MCF 10A (cell line): ENCODE measurements at places on chromosomes 3 and 15.

DNA sequence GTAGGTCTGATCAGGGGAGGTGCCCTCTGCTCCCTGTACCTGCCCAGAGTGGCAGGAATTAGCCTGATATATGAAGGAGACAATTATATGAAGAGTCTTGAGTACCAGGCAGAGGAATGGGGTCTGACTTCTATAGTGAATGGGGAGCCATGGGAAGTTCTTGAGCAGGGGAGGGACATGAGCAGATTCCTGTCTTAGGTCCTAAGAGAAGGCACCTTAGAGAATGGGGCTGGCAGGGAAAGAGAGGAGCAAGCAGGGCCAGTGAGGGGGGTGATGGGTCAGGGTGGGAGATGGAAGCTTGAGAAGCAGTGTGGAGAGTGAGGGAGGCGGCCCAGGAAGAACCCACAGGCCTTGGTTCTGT lies 12.4 kb downstream of the CD276 start:
- H3K36me3 ChIP-seq: peaks cover 13% of the 10 kb centered on the region
- peak overlapping the region; percentile 72 for H3K27ac ChIP-seq
- H3K27me3 ChIP-seq: no peaks in the 10 kb centered on the region

- H3K4me1 ChIP-seq: peaks cover 6% of the 10 kb centered on the region
- DNase-seq: no peak
- no peaks in the 10 kb centered on the region for H3K36me3 ChIP-seq
- H3K27ac ChIP-seq: no peak overlapping the region
Measured at GRCh38 chr3:73098873-73099272, 37.4 kb downstream of the EBLN2 start.

GRCh38 chr3:171054921-171055320 lies 28.4 kb upstream of the SLC2A2 start:
- H3K27me3 ChIP-seq: no peaks in the 10 kb centered on the region
- DNase-seq: no peak

GRCh38 chr3:36596419-36596818 lies 167.9 kb downstream of the DCLK3 start:
- H3K4me1 ChIP-seq: peaks cover 8% of the 10 kb centered on the region
- H3K4me3 ChIP-seq: no peak overlapping the region
- H3K36me3 ChIP-seq: no peaks in the 10 kb centered on the region
- no peak overlapping the region for H3K27ac ChIP-seq
- no peak for DNase-seq
- no peaks in the 10 kb centered on the region for H3K27me3 ChIP-seq

GRCh38 chr3:143166376-143166775 lies 46.8 kb downstream of the CHST2 start:
- no peaks in the 10 kb centered on the region for H3K27me3 ChIP-seq
- H3K36me3 ChIP-seq: no peaks in the 10 kb centered on the region
- no peak overlapping the region for H3K27ac ChIP-seq
- H3K4me1 ChIP-seq: peaks cover 24% of the 10 kb centered on the region
- DNase-seq: no peak

DNA sequence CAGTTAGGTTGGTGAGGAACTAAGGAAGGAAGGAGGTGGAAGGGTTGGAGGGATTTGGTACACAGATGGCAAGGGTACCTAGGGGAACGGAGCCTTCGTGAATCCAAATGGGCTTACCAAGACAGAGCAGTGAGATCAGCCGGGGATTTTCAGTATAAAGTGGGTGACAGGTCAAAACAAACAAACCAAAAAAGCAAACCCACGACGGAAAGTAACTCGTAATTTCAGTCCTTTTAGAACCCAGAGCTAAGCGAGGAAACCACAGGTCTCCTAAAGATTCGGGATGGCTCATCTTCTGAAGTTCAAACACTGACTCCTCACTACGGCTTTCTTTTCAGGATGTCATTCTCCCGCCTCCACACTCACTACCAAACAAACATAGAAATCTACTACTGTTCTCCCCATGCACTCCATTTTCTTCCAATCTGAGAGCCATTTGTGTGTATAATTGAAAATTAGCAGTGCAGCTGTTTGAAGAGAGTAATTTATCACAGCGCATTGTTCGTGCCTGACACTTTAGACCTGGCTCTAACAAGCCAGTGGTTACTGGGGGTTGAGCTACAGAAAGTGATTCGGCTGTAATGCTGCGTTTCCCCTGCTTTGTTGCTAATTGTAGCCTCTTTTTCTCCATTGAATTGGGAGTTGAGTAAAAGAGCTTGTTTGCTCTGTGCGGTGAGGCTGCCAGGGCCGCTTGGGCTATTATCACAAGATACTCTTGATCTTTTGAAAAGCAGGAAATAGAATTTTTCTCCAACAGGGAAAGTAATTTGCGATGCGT lies 64.7 kb upstream of the CCDC39 start:
- no peak overlapping the region for H3K4me3 ChIP-seq
- H3K27ac ChIP-seq: no peak overlapping the region
- no peaks in the 10 kb centered on the region for H3K36me3 ChIP-seq
- H3K4me1 ChIP-seq: peaks cover 8% of the 10 kb centered on the region
- no peaks in the 10 kb centered on the region for H3K27me3 ChIP-seq

GRCh38 chr3:140762746-140763145 lies 84.9 kb downstream of the TRIM42 start:
- DNase-seq: no peak
- no peak overlapping the region for H3K4me3 ChIP-seq
- no peak overlapping the region for H3K27ac ChIP-seq
